IMR-90 (cell line): ENCODE measurements at places on chromosomes 13 and 19. TPM values are rescaled to one million over a fixed set of nuclear protein-coding genes. Genes with fewer than 3 reads are reported as not detected.

DNA sequence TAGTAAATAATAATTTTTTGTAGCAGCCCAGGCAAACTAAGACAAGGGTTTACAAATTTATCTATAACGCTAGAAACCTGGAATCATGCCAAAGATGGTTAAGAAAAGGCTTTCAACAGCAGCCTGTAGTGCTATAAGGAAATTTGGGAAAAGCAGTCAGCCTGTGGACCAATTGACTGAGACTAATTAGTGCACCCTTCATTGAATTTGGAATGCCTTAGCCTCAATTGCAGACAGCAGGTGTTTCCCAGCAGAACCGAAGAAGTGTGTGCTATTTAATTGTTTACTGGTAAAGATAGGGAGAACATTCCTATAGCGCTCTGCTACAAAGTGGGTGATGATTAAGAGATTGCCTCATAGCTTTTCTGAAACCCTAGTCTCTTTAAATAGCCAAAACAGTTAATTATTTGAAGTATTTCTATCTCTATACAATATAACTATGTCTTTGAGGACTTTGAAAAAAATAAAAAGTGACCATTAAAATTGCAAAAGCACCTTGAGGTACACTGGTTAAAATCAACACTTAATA, 1884.3 kb upstream of the PCDH20 start:
- no peak overlapping the region for H3K4me3 ChIP-seq
- H3K27me3 ChIP-seq = no peaks in the 10 kb centered on the region
- no peaks in the 10 kb centered on the region; the same call in 1 of the 2 replicates for H3K4me1 ChIP-seq
- H3K36me3 ChIP-seq = no peaks in the 10 kb centered on the region
- H3K27ac ChIP-seq = no peak overlapping the region
- peak; percentile 49 for DNase-seq

The PEAK3 gene
- under 0.01 TPM in 1 of 2 replicates, not detected in the other for total RNA-seq

The TEX101 gene
- not detected in 2 replicates for total RNA-seq

GRCh38 chr19:18419195-18419698, at the start of gene SSBP4:
SSBP4 (plus strand) TSS chr19:18419398; CDS start chr19:18419649, 251 bp downstream.
- H3K36me3 ChIP-seq = no peaks in the 10 kb centered on the region
- peak within 1 kb of the TSS; percentile 90 for H3K27ac ChIP-seq
- peak; percentile 70 for DNase-seq
- no peaks in the 10 kb centered on the region for H3K27me3 ChIP-seq

GRCh38 chr19:33804021-33804799, 7.5 kb downstream of the KCTD15 start:
- no peak overlapping the region for H3K4me3 ChIP-seq
- H3K4me1 ChIP-seq = no peaks in the 10 kb centered on the region; the same call in 1 of the 2 replicates

DNA sequence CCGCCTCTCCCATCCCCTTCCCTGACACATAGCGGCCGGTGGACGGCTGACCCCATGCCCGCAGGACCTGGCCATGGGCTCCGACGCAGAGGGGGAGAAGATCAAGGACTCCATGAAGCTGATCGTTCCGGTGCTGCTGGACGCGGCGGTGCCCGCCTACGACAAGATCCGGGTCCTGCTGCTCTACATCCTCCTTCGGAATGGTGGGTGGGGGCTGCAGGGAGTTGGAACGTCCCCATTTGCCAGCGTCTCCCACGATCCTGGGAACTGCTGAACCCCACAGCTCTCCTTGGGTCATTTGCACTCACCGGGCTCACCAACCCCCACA, 7.6 kb downstream of the STXBP2 start:
- no peaks in the 10 kb centered on the region for H3K36me3 ChIP-seq
- no peak for DNase-seq
- H3K4me1 ChIP-seq = no peaks in the 10 kb centered on the region
- no peak overlapping the region for H3K4me3 ChIP-seq
- no peak overlapping the region for H3K27ac ChIP-seq

- H3K4me3 ChIP-seq = no peak overlapping the region
- H3K4me1 ChIP-seq = peaks cover 5% of the 10 kb centered on the region
- H3K27ac ChIP-seq = no peak overlapping the region
These were observed 109.7 kb downstream of the NUFIP1 start for GRCh38 chr13:44879452-44880058.

DNA sequence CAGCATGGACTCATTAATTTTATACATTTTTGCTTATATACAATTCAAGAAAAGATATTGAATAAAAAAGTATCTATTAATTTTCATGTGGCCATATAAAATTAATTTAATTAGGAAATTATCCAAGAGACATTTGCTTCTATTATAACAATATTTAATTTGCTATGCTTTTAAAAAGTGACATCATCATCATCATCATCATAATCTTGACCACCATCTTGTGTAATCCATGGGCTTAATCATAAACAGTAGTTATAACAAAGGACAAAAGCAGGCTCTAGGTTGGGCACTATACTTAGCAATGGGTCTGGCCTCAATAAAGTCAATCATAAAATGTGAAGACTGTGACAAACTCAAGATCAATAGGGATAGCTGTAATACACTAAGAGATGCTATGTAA, 1031.6 kb downstream of the SLITRK1 start:
- H3K4me1 ChIP-seq = no peaks in the 10 kb centered on the region
- no peak for DNase-seq
- H3K27me3 ChIP-seq = no peaks in the 10 kb centered on the region
- H3K27ac ChIP-seq = no peak overlapping the region
- no peaks in the 10 kb centered on the region for H3K36me3 ChIP-seq

The SMIM17 gene
- 0.28 TPM in 1 of 2 replicates, not detected in the other for total RNA-seq

DNA sequence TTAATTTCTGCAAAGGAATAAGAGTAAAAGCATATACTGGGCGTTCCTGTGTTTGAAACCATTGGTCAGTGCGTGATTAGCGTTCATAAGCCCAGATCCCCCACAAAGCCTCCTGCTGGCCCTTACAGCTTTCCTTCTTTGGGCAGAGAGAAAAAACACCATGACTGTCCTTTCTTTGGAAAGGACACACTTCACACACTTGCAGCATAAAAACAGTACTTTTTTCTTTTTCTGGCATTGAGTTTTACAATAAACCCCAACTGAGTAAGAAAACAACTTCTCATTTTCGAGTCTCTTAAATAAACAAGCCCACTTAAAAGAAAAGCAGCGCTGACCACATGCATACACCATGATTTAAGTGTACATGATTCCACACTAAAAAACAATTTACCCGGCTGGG, 35.8 kb downstream of the SMAD9 start:
- H3K4me3 ChIP-seq = no peak overlapping the region
- no peak for DNase-seq
- H3K36me3 ChIP-seq = peaks cover 3% of the 10 kb centered on the region; the same call in 1 of the 2 replicates
- H3K27ac ChIP-seq = no peak overlapping the region
- no peaks in the 10 kb centered on the region for H3K27me3 ChIP-seq

- no peak overlapping the region for H3K4me3 ChIP-seq
- H3K27me3 ChIP-seq = no peaks in the 10 kb centered on the region
- peaks cover 11% of the 10 kb centered on the region for H3K4me1 ChIP-seq
These were observed 3.8 kb upstream of the ZNF414 start for GRCh38 chr19:8517551-8518442.

The B3GNT3 gene
- total RNA-seq = not detected in 2 replicates

GRCh38 chr19:16620018-16620417, 8.0 kb downstream of the MED26 start:
- peaks cover 11% of the 10 kb centered on the region for H3K36me3 ChIP-seq
- no peak overlapping the region for H3K4me3 ChIP-seq
- H3K27ac ChIP-seq = no peak overlapping the region

DNA sequence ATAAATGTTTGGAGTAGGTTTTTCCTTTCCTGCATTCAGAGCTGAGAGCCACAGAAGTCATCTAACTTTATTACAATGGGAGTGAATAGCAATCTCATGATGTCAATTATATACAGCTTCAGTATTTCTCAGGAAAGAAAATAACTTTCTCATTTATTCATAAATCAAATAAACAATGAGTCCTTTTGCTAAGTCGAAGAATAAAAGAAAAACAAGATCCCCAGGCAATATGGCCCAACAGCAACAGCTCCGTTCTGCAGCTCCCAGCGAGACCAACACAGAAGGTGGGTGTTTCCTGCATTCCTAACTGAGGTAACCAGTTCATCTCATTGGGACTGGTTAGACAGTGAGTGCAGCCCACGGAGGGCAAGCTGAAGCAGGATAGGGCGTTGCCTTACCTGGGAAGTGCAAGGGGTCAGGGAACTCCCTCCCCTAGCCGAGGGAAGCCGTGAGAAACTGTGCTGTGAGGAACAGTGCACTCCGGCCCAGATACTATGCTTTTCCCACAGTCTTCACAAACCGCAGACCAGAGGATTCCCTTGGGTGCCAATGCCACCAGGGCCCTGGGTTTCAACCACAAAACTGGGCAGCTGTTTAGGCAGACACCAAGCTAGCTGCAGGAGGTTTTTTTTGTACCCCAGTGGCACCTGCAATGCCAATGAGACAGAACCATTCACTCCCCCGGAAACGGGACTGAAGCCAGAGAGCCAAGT, 128.2 kb downstream of the SLITRK1 start:
- peak; percentile 37 for DNase-seq
- H3K4me1 ChIP-seq = no peaks in the 10 kb centered on the region; the same call in 1 of the 2 replicates
- H3K27ac ChIP-seq = no peak overlapping the region
- no peaks in the 10 kb centered on the region for H3K36me3 ChIP-seq

The MEIS3 gene
- total RNA-seq = 28.3 and 32.4 TPM in 2 replicates
